GM23338 (cell line): ENCODE measurements at places on chromosomes 16 and 17. TPM values are rescaled to one million over a fixed set of nuclear protein-coding genes. Genes with fewer than 3 reads are reported as not detected.

Gene RRAD
- 0.18 and 0.52 TPM in 2 replicates for polyA plus RNA-seq

GRCh38 chr17:79223953-79224352 is 149.3 kb downstream of the ENGASE start:
- no peak for DNase-seq

DNA sequence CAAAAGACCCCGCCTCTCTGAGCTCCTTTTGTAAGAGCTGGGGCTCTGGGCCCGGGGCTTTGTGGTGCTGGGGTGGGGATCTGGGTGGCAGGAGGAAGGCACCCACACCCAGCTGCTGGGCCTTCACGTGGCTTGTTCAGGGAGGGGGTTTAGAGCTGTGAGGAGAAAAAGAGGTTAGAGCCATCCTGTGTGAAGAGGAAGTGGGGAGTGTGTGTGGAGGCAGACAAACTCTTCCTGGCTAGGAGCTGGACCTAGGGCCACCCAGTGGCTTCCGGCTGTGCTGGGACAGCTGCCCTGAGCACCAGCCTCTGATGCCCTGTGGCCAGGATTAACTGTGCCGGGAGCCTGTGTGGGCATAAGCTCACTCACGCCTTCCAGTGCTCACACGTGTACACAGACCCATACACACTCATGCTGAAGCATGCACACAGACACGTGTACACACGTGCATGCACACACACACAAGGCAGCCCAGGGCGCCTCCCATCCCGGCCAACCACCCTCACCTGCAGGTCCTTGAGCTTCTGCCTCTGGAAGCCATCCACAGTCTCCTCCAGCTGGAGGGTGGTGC is 7.4 kb downstream of the CIBAR2 start:
- DNase-seq, result no peak

DNA sequence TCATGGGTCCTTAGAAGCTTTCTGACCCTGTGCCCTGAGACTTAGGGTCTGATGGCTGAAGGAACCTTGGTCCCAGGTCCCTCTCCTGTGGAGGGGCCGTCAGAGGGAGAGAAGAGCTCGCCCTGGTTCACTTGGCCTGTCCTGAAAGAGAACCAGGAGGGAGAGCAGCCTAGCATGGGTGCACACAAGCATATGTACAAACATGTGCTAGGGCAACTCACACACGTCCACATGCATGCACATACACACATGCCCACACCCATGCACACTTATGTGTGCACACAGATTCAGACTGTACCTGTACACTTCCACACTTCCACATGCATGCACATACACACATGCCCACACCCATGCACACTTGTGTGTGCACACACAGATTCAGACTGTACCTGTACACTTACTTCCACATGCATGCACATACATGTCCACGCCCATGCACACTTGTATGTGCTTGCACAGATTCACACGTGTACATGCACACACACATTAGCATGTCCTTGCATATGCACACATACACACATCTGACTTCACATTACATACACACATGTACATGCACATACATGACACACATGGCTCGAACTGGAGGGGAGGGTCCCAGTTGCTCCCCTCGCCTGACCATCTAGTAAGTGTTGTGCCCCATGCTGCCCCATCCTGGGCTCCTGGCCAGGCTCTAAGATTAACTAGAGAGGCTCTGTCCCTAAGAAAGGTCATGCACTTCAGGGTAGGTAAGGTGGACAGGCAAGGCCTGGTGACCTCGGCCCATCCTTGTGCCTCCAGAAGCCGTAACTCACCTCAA is 122.0 kb downstream of the METRNL start:
- no peak for DNase-seq
